ENCODE measurements at places on chromosomes 13 and 19.

DNA sequence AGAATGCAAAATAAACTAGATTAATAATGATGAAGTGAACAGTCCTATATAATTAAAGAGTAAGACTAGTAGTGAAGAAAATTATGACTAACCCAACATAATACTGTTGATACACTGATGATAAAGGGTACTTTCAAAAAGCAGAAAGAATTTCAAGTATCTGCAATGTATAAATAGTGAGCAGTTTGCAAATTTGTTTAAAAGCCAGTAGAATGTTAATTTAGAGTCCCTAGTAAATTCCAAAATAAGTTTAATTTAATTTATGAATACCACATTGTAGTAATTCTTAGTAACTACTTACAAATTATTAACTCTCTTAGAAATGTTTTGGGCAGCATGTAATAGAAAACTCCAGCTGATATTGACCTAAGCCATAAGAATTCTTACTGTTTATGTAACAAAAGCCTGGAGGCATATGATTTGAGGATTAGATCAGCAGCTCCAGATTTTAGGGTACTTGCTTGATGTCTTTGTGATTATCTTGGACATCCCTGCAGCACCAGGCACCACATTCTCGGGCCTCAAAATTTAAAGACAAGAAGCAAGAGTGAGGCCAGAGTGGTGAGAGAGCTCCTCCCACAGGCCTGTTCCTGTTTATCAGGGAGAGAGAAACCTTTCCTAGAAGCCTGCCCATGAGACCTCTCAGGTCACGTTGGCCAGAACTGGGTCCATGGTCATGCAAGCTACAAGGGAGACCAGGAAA is 67.6 kb upstream of the TDRD3 start:
- no peak for DNase-seq

DNA sequence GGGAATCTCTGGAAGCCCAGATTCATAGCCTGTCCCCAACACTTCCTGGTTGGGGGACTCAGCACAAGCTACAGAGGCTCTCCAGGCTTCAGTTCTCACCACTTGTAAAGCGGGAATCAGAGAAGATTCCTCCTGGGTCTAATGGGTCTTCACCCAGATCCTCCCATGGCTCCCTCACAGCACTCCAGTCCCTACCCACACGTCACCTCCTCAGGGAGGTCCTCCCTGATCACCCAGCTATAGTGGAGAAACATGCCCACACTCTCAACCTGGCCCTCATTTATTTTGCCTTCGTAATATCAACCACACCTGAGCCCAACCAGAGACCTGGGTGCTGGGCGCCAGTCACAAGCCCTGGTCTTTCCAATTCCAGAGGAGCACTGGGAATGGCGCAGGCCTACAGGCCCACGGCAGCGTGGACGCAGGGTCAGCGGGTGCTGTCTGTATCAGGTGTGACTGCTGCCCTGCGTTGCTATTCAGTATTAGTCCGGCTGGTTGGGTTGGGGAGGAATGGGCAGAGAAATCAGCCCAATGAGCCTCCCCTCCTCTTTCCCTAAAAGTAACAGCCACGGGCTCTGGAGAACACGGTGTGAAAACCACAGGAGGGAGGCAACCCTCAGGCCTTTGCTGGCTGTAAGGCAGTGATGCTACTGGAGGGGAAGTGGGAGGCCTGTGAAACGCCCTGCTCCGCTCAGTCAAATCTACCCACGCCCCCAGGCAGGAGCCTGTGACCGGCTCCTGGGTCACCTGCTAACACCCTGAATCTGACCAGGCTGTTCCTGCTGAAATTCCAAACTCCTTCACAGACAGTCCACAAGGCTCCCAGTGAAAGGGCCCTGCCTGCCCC is 5.2 kb downstream of the AKT2 start:
- DNase-seq: peak; percentile 15

GRCh38 chr13:30832377-30832776 is 73.7 kb upstream of the MEDAG start:
- no peak for DNase-seq

GRCh38 chr13:50611117-50611781 is 232.2 kb downstream of the DLEU7 start:
- no peak for DNase-seq

DNA sequence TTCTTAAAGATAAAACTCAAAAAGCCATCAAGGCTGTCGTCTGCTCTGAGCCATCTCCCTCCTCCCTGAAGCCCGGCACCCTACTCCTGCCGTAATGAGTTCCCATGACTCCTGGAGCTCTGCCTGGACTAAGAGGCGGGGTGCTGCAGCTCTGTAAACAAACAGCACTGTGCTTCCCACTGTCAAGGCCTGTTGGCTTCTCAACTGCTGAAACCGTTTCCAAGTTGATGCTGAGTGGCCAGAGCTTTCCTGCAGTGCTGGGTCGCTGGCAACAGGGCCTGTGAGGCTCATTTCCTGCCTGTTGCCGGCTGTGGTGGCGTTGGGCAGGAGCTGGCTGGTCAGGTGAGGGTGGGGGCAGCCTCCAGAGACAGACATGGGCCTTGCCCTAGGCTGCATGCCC is 26.7 kb upstream of the ISYNA1 start:
- DNase-seq: no peak

DNA sequence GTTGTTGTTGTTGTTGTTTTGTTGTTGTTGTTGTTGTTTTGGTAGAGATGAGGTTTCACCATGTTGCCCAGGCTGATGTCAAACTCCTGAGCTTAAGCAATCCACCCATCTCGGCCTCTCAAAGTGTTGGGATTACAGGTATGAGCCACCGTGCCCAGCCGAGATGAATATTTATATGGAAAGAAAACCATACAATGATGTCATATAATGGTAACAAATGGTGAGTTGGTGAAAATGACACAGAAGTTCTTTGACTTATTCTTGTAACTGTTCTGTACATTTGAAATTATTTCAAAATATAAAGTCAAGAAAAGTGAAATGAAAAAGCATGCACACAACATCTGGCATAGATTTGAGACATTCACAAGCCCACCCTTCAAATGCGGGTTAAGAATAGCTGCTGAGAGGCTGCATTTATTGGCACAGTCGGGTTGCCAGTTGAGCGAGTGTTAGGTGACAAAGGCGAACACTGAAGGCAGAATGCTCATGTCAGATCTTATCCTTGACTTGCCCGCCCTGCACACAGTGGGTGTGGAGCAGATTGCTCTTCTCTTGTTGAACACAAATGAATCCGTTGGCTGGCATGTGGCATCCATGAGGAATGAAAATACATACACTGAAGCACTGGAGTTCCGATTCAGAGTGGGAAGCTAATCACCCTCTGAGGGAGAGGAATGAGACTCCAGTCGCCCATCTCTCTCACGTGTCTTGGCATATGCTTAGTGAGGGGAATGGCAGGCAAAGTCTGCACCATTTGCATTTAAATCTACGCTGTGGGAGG is 15.8 kb upstream of the UBE2S start:
- no peak for DNase-seq

- DNase-seq: no peak
These were observed 1435.2 kb downstream of the UQCRFS1 start for GRCh38 chr19:27777726-27778125.

- no peak for DNase-seq
These were observed 295.0 kb downstream of the ZNF536 start for GRCh38 chr19:30667227-30667626.

- no peak for DNase-seq
These were observed 140.2 kb downstream of the TNFSF13B start for GRCh38 chr13:108409730-108410129.

DNA sequence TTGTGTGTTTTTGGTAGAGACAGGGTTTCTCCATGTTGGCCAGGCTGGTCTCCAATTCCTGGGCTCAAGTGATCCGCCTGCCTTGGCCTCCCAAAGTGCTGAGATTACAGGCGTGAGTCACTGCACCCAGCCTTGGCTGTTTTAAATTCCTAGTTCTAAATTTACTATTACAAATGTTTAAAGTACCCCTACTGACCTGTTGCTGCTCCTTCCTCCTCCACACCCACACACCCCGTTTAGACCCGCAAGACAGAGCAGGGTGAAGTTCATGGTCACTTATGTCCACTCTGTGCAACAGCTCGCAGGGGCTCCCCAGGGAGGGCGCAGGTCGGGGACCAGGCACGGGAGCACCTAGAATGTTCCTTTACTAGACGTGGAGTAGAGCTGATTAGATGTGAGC is 28.7 kb downstream of the TMEM161A start:
- DNase-seq: no peak

GRCh38 chr13:90721937-90722336 is 625.5 kb upstream of the MIR17HG start:
- DNase-seq: no peak

GRCh38 chr19:1281569-1282287 is 3.9 kb upstream of the EFNA2 start:
- no peak for DNase-seq

DNA sequence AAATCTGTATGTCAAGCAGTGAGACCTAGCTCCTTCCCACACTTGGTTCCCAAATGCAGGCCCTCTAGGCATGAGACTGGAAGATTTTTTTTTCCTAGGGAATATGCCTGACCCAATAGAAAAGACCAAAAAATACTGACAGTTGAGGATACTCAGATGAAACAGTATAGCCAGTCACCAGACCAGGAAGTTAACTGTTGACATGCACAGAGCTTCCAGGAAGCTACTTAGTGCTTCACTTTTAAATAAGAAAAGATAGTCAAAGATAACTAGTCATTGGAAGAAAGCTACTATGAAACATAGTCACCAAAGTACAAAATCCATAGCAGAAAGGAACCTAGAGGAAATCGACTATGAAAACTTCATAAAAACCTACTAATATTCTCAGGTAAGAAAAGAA is 32.3 kb downstream of the BRCA2 start:
- DNase-seq: no peak

GRCh38 chr19:12913851-12914690 is 5.0 kb downstream of the SYCE2 start:
- no peak for DNase-seq

- DNase-seq: no peak
These were observed 17.6 kb downstream of the RANBP3 start for GRCh38 chr19:5960005-5961001.

DNA sequence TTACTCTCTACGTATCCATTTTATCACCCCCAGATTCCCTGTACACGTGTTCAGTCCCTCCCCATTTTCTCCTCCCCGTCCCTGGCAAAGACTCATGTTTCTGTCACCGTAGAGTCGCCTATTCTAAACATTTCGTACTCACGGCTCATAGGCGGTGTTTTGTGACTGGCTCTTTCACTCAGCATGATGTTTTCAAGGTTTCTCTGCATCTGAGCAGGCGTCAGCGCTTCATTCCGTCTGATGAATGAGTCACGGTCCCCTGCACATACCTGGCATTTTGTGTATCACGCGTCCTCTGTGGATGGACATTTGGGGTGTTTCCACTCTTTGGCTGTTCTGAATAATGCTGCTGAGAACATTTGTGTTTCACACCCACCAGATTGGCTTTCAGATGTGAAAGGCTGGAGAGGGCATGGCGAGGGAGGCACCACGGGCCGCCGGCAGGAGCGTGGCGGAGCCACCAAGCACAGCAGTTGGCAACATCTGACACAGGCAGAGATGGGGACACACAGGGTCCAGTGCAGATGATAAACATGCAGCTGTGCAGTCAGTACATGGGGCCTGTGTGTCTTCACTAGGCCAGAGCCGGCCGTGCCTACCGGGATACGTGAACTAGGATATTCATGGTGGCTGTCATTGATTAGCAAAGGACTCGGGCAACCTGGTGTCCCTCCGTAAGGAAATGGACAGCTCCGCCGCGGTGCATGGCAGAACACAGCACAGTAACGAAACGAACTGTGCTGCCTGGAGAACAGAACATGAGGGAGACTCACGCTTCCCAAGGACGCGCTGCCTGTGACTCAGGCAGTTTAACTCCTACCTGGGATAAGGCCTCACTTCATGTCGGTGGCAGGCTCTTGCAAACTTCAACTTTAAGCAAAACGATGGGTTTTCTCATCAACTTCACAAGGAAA is 117.2 kb downstream of the ATP11A start:
- no peak for DNase-seq

- no peak for DNase-seq
These were observed 2.9 kb downstream of the KLF2 start for GRCh38 chr19:16327501-16327900.

DNA sequence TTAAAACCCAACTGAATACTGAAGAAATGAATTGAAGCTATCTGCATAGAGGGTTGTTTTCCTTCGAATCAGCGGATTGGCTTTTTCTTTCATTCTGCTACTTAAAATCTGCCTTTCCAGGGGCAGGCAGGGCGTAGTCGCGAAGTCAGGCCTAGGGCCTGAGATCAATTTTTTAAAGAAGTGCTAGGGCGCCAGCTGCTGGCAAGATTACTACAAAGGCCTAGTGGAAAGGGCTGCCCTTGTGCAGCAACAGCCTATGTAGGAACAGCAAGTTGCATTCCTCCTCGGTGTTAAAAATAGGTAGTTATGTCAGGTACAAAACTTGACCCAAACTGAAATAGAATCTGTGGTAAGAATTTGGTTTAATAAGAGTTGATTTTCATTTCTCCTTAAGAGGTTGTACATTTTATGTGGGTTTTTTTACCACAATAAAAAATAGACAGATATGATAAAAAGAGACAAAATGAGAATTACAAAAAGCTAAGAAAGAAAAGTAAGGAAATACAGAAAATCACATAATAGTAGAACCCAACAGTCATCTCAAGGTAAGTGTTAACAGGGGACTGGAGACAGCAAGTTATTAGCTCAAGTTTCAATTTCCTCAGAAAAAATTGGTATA is 9.5 kb upstream of the URAD start:
- no peak for DNase-seq

DNA sequence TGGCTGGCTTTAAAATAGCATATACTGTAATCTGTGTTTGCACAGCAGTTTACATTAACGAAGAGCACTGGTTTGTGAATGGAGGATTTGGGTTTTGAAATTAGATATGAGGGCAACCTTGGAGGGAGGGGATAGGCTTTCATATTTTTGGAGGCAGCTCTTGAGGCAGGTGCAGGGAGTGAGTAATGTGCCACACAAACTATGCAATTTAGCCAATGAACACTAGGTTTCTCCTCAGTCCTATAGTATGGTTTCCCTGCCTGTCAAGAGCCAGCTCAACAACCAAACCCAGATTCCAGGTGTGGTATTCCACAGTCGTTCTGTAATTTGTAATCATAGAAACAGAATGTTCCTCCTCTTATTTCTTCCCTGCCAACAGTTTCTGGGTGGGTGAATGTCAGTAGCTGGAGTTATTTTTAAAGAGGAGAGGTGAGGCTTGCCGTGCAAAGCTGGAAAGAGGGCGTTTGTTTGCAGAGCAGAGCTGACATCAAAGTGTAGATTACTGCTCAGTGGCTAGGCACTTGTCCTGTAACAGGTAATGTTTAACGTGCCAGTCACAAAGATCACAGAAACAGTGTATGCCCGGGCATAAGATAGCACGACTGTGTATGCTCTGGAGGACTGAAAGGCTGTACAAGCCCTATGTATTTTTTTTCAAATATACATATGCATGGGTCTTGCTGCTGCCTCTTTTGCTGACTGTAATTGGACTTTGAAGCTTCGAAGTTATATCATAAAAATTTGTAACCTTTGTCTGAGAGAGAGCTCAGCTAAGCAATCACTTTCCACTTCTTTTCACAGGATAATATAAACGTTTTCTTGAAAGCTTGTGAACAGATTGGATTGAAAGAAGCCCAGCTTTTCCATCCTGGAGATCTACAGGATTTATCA is 124.2 kb downstream of the LMO7 start:
- DNase-seq: no peak

DNA sequence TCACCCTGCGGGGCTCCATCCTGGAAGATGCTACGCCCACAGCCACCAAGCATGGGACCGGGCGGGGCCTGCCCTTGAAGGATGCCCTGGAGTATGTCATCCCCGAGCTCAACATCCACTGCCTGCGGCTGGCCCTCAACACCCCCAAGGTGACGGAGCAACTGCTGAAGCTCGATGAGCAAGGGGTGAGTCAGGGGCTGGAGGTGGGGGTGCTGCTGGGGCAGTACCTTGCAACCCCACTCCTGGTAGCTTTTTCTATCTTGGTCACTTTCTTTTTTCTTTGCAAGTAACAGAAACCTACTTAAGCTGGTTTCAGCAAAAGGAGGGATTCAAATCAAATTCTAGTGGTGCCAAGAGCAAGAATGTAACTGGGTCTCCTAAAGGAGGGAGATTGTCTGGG is 124.1 kb downstream of the DPF1 start:
- DNase-seq: no peak
